ENCODE measurements at places on chromosomes 7 and 10. TPM values are rescaled to one million over a fixed set of nuclear protein-coding genes. Genes with fewer than 3 reads are reported as not detected.

DNA sequence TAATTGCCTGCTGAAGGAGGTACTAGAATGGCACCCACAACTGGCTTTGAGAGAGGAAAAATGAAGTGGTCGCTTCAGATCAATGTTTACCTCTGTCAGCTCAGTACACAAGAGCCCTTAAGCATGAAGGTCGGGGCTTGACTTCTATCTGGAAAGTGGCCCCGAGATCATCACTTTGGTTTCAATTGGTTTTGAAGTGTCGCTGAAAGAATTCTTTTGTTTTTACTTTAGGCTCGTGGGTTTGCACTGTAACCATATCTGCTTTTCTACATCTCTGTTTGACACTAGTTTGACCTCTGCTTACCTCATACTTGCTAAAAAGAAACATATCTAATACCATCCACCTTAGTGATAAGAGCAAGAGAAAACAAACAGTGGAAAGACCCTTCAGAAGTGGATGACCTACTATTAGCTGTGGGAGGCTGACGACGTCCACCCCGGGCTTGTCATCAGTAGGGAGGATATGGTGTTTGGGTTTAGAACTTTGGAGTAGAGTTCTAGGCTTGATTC lies 361.8 kb downstream of the GATA3 start:
- peak; percentile 27 for DNase-seq

DNA sequence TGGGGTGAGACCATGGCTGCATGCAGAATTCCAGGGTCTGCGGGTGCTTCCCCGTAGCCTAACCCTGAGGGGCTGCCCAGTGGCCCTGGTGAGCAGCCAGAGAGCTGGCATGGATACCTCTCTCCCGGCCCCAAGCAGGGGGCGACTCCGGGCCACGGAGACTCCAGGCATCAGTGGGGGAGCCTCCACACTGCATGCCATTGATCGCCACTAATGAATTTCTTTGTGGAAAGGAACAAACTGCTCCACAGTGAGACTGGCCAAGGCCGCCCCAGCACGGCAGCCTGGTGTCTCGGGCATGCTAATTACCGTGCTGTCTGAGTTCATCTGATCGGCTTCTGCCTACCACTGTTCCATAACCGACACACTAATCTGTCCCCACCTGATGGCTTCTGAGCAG lies 184.4 kb downstream of the GRID1 start:
- no peak for DNase-seq

- no peak for DNase-seq
These were observed 72.8 kb downstream of the PODXL start for GRCh38 chr7:131483586-131483985.

DNA sequence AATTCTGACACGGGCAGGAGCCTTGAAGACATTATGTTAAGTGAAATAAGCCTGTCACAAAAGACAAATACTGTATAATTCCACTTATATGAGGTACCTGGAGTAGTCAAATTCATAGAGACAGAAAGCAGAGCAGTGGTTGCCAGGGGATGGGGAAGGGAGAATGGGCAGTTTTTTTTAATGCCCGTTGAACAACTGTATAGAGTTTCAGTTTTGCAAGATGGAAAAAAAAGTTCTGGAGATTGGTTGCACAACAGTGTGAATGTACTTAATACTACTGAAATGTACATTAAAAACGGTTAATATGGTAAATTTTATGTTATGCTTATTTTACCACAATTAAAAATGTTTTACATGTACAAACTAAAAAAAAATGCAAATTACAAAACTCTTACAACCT lies 63.6 kb upstream of the EFCAB10 start:
- no peak for DNase-seq

DNA sequence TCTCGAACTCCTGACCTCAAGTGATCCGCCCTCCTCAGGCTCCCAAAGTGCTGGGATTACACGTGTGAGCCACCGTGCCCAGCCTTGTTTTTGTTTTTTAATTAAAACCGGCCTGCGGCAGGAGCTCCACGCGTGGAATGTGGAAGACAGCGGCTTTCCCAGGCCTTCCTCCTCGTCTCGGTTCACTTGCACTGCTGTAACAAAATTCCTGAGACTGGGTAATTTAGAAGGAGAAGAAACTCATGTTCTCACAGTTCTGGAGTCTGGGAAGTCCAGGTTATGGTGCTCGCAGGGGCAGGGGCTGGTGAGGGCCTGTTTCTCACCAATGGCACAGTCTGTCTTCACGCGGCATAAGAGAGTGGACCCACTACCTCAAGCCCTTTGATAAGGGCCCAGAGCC lies 14.4 kb upstream of the CRYGN start:
- DNase-seq = peak; percentile 22

DNA sequence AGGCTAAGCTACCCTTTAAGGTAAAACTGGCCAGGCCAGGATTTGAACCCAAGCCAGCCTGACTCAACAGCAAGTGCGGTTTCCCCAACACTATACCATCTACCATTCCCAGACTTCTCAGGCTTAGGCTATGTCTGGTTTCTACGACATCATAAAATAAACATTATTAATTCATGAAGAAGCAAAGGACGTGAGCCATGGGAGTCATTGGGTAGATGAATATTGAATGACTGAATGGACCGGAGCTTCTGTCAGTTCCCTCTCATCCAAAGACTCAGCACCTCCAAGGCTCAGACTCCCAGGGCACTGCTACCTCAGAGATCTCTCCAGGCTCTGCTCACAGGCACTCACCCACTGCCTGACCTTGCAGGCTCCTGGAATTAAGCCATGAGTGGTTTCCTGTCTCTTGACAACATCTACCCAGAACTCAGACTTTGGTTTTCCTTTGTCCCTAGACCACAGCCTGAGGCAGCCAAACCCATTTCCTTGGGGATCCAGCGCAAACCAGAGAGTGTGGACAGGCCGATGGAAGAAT lies 64.6 kb upstream of the STEAP1B start:
- DNase-seq = no peak

DNA sequence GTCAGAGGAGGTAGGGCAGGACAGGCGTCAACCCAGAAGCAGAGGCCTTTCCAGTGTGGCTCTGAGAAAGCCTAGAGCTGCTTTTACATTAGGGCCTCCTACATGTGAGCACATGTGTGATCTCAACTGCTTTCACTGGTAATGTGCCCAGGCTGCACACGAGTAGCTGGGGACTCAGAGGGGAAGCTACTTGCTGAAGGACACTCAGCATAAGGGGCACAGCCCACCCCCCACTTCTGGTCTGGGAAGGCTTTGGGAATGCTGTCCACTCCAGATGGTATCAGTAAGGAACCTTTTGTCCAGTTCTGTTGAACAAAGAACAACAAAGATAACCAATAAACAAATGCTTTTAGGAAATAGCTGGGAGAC lies 18.9 kb downstream of the PRF1 start:
- DNase-seq = peak; percentile 29

GRCh38 chr10:12419262-12419847 lies 70.0 kb downstream of the CAMK1D start:
- DNase-seq = no peak

GRCh38 chr7:36151921-36152755 lies 916 bp upstream of the EEPD1 start:
- DNase-seq = no peak

DNA sequence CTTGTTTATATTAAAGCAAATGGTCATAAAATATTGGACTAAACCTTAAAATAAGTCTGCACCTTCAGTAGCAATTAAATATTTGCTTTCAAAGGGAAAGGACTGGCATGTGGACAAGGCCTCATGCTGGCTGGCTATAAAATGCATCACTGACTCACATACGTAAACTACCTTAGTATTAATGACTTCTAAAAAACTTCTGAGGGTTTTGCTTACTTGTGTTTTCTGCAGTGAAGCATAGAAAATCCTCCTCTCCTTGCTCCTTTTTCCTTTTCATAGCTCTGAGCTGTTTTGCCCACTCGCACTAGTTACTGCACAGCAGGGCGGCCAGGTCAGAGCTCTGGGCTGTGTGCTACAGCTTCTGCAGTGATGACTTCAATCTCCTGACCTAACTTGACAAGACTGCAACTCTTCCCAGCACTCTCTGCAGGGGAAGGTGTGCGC lies 82.3 kb downstream of the CUL2 start:
- DNase-seq = no peak

DNA sequence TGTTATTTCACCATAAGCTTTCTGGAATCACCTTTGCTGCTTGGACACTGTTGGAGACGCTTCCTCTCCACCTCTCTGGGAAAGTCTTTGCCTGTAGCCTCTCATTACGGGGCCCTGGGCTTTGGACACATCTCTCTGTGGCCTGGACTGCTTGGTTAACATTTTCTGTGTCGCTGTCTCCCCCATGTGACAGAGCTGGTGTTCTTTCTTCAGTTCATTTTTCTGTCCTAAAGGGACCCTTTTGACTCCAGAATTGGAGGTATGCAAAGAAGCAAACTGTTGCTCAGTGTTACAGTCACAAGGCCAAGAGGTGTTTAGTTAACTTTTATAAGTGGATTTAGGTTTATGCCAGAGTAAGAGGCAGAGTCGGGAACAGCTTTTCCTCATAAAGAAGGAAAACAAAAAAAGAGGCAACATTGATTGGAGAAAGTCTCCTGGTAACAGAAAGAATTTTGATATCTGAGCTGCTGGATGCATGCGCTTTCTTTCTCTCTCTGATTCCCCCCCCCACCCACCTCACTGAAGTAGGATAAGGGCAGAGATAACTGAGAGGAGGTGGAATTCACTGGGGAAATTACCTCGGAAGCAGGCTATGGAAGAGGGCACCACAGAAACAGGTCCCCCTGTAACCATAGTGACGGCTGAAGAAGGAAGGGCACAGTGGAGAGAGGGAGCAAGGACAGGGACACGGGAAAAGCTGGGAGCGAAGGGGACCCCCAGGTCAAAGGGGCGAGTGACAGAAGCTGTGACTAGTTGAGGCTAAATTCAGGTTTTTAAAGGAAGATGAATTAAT lies 57.8 kb downstream of the LGI1 start:
- DNase-seq = peak; percentile 59

DNA sequence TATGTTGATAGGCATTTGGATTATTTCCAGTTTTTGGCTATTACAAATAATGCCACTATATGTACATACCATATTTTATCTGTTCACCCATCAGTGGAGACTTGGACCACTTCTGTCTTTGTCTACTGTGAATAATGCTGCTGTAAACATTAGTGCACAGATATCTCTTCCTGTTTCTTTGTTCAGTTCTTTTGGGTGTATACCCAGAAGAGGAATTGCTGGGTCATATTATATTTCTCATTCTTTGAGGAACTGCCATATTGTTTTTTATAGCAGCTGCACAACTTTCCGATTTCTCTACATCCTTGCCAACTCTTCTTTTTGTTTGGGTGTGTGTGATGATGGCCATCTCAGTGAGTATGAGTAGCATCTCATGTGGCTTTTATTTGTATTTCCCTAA lies 218.0 kb downstream of the LRMDA start:
- no peak for DNase-seq

DNA sequence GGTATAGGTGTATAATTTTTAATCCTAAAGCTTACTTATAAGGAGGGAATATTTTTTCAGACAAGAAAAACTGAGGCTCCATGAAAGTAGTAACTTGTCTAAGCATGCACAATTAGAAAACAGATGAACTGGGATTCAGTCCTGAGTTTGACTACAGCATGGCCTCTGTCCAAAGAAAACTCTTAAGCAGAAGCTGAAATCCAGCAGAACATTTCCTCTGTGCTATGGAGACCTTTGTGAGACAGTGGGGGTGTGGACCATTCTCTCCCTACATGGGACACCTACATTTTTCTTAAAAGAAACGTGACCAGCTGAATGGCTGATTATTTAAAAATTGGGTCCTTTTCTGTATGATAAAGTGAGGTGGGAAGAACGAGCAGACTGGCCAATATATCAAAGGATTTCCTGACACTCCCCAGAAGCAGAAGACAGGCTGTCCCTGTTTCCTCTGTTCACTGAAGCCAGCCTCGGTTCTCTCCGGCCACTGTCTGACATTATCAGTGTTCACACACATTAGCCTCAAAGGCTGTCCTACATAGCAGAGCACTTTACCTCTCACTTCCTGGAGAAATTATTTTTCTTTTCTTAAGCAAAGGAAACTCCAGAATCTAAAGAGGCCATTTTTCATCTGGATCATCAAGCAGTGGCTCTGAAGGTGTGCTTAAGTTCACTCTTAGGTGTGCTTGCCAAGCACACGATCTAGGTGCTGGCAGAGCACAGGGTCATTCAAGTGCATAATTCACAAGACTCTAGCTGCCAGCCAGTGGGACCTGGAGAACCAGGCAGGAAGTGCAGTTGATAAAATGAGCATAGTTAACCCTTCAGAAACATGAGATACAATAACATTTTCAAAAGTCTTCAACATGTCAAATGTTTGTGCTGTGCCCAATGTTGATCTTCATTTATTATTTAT lies 40.4 kb upstream of the KIAA1217 start:
- no peak for DNase-seq

- DNase-seq = peak; percentile 98
These were observed at the start of gene SDHAF3 for GRCh38 chr7:97117372-97118188. SDHAF3 (plus strand) TSS chr7:97117698; CDS start chr7:97117724, 26 bp downstream.

- no peak for DNase-seq
These were observed 85.4 kb downstream of the ICA1 start for GRCh38 chr7:8176370-8177081.

- no peak for DNase-seq
These were observed 45.0 kb downstream of the DENND2A start for GRCh38 chr7:140595468-140596092.

- no peak for DNase-seq
These were observed 632.5 kb upstream of the ANKRD30A start for GRCh38 chr10:36492590-36493515.

GRCh38 chr10:105121743-105122142 lies 480.7 kb downstream of the SORCS3 start:
- no peak for DNase-seq

DNA sequence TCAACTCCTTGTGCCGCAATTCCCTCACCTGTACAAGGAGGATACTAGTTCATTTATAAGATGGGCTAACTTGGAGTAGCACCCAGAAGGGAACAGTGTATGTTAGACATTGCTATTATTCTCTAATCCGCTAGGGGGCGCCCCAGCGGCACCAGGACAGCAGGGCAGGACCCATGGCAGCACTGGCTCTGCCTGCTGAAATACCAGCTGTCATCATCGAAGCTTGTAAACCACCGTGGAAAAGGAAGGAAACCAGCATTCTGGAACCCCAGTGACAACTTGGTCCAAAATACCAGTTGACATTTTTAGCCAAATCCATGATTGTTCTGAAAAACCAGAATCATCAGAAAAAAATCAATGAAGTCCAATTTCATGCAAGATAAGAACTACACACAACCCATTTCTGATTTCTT lies 134.4 kb downstream of the ITGA8 start:
- peak; percentile 72 for DNase-seq

GRCh38 chr7:114312649-114313048 lies 102.0 kb upstream of the FOXP2 start:
- no peak for DNase-seq

- DNase-seq = no peak
These were observed 608 bp upstream of the UBN2 start for GRCh38 chr7:139230484-139230773.

GRCh38 chr10:79185796-79186374 lies 117.1 kb downstream of the ZMIZ1 start:
- DNase-seq = no peak

GRCh38 chr7:102452451-102452850 lies 12.2 kb downstream of the ALKBH4 start:
- no peak for DNase-seq

The TBATA gene
- not detected for total RNA-seq

The PPP1R9A gene
- 37.2 TPM for total RNA-seq

The VPS37D gene
- total RNA-seq = 1.9 TPM

The ELOVL3 gene
- 1.4 TPM for total RNA-seq

The PRF1 gene
- total RNA-seq = not detected

The CALHM3 gene
- total RNA-seq = 0.18 TPM

The IFIT1 gene
- total RNA-seq = 5.4 TPM

The CYP2C19 gene
- total RNA-seq = 1.0 TPM

The COL17A1 gene
- 0.45 TPM for total RNA-seq
